ENCODE measurements at places on chromosomes 1 and 21.

- DNase-seq, result no peak
These were observed 38.6 kb downstream of the EIF2B3 start for GRCh38 chr1:44947774-44948311.

GRCh38 chr1:165542015-165542631 lies 1.7 kb upstream of the LRRC52 start:
- no peak for DNase-seq

GRCh38 chr21:29403301-29403700 lies 104.6 kb downstream of the BACH1 start:
- DNase-seq, result no peak

DNA sequence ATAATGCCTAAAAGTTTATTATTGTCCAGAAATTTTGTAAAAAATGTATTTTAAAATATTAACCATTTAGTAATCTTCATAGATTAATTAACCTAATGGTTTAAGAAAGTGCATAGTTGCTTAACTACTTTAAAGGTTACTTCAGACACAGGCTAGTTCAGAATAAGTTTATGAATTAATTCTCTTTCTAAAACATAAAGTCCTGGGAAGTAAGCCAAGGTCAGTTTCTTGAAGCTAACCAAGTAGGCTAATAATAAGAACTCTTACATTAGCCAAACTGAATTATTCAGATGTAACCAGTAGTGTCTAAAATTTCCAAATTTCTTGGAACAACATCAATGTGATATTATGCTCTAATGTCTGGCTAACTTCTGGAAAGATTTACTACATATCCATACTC lies 790.4 kb downstream of the NCAM2 start:
- DNase-seq, result no peak

All from NCI-H1417 treated with DMSO at 0.1 percent for 48 hours (cell line).